Stimulated activated CD4-positive, alpha-beta T cell treated with anti-CD3 and anti-CD28 coated beads, Interleukin-15, amount 100 ng/mL, for 24 hours (primary cell): ENCODE measurements at places on chromosomes 3 and 15.

DNA sequence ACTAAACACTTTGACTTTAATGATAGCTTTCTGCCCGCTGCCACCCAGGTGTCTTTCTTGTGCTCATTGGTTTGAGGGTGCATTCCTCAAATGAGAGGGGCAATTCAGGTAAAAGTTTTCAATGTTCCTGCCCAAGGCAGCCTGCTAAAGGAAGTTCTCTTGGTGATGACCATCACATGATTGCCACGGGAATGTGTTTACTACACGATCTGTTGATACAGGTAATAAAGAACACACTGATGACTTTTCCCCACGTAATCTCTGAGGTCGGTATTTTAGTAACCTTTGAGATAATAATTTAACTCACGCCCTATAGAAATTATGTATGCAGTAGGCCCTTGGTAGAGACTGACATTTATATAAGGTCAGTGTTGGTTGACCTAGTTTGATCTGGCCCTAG, 39.3 kb downstream of the FNDC3B start:
- no peak for DNase-seq

DNA sequence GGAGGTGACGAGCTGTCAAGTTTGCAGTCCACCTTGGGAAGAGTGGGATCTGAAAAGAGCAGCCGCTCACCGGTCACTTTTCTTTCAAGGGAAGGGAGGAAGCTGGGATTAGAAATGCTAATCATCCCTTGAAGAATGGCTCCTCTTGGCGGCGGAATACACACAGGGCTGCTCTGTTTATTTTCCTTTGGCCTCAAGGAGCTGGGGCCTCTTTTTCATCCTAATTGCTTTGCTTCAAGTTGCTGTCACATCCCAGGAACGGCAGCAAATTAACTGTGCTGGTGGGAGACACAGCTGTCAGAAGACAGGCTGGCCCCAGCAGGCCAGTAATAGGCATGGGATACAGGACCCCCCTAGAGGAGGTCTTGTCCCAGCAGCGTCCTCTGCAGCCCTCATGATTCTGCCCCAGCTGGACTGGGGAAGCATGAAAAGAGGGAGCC, 6.7 kb downstream of the KBTBD13 start:
- no peak for DNase-seq

DNA sequence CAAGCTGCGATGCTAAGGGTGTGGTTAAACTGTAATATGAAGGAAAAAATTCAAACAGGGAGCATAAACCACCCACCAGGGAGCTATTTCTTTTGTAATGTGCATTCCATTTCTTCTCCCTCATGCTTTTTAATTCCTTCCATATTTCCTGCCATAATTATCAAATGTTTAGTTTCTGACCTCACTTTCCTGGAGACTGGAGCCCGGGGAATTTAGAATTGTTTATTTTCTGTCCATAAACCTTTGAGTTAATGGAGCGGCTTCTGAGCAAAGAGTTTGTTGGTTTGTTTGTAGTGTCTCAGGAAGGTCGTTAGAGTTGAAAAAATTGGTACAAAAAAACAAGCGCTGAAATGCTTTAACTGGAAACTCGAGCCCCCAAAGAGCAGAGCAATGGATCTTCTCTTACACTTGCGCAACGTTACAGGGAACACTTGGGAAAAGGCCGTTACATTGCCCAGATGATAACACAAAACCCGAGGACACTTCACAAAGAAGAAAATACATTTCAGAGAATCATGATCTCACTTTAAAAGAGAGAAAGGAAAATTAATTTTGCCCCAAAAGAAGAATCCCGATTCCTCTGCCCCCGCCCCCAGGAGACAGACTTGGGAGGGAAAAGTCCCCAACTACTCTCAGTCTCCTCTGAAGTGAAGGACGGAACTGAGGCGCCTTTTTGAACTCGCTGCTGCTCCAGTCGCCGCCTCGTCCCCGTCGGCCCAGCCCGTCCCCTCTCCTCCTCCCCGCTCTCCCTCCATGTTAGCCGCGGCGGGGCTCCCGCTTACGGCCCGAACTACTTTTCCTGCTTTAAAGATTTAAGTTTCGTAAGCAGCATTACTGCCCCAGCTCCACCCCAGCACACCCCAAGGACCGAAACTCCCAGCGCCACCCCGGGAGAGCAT, 842 bp downstream of the FSTL1 start:
- peak; percentile 31 for DNase-seq

GRCh38 chr3:182692695-182693094, 100.6 kb upstream of the ATP11B start:
- DNase-seq = no peak

DNA sequence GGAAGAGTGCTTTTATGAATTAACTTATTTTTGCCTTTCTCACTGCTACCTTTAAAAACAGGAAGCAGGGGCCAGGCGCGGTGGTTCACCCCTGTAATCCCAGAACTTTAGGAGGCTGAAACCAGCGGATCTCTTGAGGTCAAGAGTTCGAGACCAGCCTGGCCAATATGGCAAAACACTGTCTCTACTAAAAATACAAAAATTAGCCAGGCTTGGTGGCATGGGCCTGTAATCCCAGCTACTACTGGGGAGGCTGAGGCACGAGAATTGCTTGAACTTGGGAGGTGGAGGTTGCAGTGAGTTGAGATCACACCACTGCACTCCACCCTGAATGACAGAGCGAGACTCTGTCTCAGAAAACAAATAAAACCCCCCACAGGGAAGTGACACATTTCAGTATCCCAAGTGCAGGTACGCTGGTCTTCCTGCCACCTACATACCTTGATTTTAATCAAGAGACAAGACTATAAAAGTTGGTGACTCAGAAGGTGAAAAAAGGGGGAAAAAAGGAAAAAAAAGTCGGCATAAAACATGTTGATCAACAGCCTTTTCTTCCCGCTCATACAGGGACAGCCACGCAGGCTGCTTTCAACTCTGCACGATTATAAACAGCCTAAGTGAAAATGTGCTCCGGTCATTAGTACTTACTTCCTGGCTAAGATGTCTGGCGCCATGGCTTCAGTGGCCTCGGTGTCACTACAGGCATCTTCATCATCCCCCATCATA, 18.8 kb downstream of the PPP1R2 start:
- DNase-seq = peak; percentile 56

GRCh38 chr3:187871848-187872247, 126.6 kb upstream of the BCL6 start:
- no peak for DNase-seq
